Neural crest cell (in vitro differentiated cells): ENCODE measurements at places on chromosomes 7 and 10.

DNA sequence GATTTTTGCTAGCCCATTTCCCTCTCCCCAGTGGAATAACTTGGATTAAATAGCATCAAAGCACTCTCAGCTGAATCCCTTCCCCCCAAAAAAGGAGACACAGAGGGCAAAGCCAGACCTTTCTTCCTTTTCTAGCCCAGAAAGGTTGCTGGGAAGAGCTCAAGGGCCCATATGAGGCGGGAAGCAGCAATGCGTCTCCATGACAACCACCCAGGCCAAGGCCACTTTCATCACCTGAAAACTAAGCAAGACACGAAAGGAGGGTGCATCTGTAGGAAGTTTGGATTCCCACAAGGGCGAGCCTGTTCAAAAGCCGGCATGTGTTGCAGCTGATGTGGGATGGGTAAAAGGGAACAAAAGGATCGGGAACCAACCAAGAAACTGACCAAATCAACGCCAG lies 229.1 kb downstream of the PLXNA4 start:
- no peak for DNase-seq

DNA sequence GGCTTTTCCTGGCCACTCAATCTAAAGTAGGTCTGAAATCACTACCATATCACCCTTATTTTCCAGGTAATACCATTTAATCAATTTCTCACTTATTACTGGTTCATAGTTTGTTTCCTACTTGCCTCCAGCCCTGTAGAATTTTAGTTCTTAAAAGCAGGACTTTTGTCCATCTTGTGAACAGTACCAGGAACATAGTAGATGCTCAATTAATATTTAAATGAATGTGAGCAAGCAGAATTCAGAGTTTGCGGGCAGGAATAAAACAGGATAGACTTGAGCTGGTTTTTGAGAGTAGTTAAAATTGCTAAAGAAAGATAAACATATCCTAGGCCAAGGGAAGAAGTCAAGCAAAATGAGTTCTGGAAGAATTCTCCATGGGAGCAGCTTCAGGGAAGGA lies 77.9 kb downstream of the ANK3 start:
- DNase-seq, result no peak

- DNase-seq, result no peak
These were observed 823.8 kb downstream of the LRMDA start for GRCh38 chr10:76255241-76255640.

DNA sequence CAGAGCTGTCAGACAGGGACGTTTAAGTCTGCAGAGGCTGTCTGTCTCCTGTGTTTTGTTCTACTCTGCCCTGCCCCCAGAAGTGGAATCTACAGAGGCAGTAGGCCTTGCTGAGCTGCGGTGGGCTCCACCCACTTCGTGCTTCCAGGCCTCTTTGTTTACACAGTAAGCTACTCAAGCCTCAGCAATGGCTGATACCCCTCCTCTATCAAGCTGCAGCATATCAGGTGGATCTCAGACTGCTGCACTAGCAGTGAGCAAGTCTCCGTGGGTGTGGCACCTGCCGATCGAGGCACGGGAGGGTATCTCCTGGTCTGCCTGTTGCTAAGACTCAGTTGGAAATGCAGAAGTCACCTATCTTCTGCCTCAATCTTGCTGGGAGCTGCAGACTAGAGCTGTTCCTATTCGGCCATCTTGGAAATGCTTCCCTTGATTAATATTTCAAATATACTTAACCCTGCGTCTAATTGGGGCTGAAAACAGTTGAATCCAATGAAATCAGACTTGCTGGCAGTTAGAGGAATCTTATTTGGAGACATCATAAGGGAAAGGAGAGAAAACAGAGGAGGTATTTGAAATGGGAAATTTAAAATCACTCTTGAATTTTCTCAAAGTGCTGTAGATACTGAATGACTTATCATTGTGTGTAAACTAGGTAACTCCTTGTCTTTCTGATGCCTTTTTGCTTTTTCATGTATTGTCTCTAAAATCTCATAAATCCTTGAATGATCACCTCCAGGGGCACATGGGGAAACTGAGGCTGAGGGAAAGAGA lies 13.8 kb upstream of the CYP3A5 start:
- DNase-seq, result peak; percentile 8

- no peak for DNase-seq
These were observed 342.3 kb downstream of the SUGCT start for GRCh38 chr7:40477094-40477493.

GRCh38 chr7:104127204-104127603 lies 80.6 kb downstream of the ORC5 start:
- no peak for DNase-seq

DNA sequence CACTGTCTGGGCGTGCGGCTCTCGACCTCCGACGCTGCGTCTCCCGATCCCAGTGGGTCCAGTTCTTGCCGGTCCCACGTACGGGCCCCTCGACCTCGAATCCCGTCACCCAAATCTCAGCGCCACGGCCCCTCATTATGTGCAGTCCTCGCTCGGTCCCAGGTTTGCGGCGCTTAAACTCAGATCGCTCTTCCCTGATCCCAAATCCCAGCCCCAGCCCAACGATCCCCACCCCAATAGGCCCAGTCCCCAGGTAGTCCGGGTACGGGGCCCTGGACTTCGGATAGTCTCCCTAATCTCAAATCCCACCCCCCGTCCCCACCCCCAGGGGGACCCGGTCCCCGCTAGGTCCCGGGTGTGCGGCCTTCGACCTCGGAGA lies 666 bp downstream of the HNRNPF start:
- no peak for DNase-seq

DNA sequence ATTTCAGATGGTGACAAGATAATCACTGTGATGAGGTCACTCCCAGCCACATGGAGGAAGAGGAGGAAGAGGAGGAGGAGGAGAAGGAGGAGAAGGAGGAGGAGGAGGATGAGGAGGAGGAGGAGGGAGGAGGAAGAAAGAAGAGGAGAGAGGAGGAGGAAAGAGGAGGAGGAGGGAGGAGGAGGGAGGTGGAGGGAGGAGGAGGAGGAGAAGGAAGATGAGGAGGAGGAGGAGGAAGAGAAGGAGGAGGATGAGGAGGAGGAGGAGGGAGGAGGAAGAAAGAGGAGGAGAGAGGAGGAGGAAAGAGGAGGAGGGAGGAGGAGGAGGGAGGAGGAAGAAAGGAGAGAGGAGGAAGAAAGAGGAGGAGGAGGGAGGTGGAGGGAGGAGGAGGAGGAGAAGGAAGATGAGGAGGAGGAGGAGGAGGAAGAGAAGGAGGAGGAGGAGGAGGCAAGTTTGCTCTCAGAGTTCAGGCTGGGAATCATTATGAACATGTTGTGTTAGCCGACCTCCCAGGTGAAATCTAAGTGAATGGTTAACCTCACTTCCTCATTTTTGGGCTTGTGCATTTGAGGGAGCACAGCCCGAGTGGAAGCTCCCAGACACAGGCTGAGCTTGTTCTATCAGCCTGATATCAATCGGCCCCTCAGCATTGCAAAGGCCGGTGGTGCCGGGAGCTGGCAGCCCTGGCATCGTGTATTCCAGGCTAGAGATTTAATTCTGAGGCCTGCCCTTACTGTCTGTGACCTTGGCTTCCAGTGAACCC lies 236.2 kb upstream of the PITRM1 start:
- DNase-seq, result no peak

- no peak for DNase-seq
These were observed 81.6 kb downstream of the UNCX start for GRCh38 chr7:1314021-1314907.
